ENCODE measurements at places on chromosomes 3 and 15.

GRCh38 chr3:143100451-143100850, 19.1 kb upstream of the CHST2 start:
- no peak for DNase-seq

GRCh38 chr3:143685491-143685890, 162.8 kb downstream of the SLC9A9 start:
- DNase-seq, result no peak

DNA sequence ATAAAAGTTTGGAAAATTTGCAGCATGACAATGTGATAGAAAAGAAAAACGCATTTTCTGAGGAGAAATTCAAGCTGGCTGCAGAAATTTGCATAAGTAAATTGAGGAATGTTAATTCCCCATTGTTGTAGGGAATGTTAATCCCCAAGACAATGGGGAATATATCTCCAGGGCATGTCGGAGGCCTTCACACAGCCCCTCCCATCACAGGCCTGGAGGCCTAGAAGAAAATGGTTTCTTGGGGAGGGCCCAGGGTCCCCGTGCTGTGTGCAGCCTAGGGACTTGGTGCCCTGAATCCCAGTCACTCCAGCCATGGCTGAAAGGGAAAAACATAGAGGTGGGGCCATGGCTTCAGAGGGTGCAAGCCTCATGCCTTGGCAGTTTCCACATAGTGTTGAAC, 101.1 kb downstream of the BOC start:
- DNase-seq, result no peak

DNA sequence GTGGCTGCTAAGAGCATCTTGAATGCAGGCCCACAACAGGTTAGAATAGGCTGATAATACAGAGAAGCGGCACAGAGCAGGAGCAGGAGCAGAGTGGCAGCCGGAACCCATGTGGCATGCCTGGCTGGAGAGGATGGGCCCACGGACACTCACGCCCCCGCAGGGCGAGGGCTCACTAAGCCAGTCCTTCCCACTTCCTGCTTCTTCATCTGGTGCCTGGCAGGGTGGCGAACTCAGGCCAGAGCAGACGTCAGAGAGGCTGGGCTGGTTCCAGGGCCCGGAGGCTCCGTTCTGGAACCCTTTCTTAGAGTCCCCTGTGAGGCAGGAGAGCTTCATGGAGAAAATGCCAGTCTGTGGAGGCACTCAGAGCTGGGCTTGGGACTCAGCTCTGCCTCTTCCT, 195.1 kb downstream of the NTRK3 start:
- no peak for DNase-seq

DNA sequence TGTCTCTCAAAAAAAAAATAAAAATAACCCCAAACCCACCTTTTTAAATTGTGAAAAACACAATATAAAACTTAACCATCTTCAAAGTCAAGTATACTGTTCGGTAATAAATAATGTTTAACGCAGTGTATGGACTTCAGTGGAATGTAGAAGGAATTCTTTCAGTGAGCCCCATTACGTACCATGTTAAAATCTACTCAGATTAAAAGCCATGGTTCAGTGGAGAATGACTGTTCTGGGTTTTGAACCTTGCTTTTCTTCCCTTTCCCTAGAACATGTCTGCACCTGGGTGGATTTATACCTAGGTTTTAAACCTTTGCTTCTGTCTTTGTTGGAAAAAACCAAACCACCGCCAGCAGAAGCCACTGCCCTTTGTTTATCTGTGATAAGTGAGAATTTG, 27.5 kb downstream of the DAG1 start:
- DNase-seq, result no peak

DNA sequence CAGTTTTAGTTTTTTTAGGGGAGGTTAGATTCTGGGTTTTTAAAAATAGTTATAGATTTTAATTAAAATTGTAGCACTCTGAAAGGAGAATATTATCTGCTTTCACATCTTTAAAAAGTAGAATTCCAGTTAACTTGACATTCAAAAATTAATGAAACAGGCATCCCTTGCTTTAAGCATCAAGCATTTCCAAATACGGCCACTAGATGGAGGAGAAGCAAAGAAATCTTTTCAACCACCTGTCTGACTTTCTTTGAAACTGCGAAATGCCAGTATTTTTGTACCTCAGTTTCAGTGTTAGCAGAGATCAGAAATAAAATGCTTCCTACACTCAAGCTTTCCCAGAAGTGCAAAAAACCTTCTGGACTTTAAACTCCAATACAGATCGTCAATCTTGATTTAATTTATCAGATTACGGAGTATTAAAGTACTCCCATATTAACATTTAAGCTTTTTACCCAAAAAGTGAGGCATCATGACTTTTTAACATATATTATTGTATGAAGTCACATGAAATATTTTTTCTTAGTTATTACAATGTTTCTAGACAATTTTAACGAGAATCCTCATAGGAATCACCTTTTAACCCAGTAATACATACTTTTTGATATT, 153.3 kb downstream of the P3H2 start:
- no peak for DNase-seq

DNA sequence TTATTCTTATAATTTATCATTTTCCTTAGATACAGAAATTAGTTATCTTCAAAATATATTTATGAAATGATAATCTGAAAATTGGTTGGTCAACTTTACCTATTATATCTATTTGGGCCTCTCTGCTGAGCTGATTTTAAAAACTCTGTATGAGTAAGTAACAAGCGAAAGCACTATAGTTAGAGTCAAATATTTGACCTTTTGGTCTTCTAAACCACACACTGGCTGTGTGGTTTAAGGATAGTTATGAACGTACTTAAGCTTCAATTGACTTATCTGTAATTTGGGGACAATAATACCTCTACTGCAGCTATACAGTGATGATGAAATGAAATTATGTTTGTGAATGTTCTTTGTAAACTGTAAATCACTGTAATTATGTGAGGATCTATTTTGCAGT, 763.9 kb upstream of the GRM7 start:
- DNase-seq, result no peak

DNA sequence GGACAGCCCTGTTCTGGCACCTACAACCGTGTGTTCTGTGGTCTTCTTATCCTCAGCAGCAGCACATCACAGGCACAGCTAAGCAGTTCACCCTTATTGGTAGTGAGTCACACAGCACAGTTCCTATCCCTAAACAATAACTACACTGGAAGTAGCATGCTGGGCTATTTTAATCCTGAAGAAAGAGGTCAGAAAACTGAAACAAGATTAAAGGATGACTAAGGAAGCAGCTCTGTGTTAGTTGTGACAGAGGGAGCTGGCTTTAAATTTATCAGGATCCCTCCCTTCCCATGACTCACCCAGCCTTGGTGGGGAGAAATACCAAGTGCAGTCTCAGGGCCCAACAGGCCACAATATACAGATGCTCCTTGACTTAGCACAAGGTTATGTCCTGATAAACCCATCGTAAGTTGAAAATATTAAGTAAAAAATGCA, 144.3 kb downstream of the ERC2 start:
- no peak for DNase-seq

GRCh38 chr3:105359098-105359762, 7.5 kb upstream of the ALCAM start:
- no peak for DNase-seq

DNA sequence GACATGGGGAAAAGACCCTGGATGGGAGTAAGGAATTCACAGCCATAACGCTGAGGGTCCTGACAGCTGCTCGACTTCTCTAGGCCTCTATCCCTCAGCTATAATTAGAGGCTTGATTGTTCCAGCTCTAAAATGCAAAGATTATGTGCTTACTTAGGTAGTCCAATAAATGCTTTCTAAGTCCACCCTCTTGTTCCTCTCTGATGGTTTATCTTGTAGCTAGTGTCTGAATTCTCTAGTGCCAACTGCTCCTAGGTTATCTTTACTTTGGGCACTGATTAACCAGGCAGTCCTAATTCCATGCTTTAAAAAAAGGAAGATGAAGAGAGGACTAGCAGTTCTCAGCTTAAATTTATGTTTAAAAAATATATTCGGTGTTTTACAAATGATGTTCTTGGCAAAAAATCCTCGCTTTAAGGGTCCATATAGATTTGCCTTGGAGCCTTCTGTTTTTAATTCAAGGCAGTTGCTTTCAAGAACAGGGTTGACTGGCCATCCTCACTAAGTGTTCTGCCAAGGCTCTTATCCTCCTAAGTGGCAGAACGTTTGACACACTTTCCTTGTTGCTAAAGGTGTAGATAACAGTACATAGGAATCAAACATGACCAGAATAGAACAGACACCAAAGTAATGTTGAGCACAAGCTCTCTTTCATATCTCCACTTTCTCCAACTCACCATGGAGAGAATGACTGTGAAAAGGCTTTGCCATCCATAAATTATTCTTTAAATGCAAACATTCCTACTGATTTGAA, 60.6 kb downstream of the THRB start:
- DNase-seq, result no peak

GRCh38 chr3:53570709-53571108, 76.3 kb downstream of the CACNA1D start:
- DNase-seq, result no peak

GRCh38 chr3:46325645-46326300, 28.1 kb upstream of the CCR2 start:
- no peak for DNase-seq

DNA sequence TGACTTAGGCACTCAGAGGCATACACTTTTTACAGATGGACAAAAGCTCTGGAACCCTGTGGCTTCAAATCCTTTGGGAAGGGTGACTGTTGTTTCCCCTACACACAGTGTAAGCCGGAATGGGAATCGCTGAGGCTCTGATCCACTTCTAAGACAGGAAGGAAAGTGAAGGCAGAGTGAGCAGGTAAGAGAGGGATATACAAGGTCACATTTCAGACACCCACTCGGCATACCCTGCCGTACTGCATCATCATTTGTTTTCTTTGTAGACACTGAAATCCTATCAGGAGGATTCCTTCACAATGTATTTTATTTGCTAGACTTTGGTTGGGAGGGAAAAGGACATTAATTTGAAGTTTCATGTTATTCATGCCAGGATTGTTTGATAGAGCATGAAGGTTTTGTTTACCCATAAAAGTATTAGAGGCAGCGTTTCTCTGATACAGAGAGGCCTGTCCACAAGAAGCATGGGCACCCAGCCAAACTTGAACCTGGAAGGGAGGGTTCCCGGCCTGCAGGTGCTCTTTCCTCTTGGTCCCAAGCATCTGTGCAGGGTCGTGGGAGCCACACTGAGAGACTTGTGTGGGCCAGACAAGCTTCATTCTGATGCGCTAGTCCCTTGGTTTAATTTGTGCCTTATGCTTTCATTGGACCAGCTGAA, 21.9 kb upstream of the POLR2M start:
- no peak for DNase-seq

- no peak for DNase-seq
These were observed 25.5 kb upstream of the SKOR1 start for GRCh38 chr15:67799801-67800205.

- DNase-seq, result no peak
These were observed 15.9 kb downstream of the CD200R1 start for GRCh38 chr3:112958811-112959560.

- no peak for DNase-seq
These were observed 23.2 kb downstream of the CCR9 start for GRCh38 chr3:45909542-45909941.

DNA sequence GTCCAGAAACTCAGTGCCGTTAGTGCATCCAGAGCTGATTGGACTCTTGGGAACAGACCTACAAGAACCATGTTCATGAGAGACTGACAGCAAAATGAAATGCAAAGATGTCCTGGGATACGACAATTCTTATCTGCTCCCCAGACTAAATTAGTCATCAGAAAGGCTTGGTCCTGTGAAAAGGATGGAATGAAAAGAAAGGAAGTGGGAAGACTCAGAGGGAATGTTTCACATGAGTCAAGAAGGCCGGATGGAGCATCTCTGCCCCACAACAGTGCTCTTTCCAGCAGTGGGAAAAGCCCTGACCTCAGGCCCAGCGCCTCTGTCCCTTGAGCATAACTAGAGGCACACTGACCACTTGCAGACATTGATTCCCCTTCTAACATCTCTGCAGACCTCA, 39.3 kb upstream of the UACA start:
- no peak for DNase-seq

GRCh38 chr3:6799264-6799915, 61.5 kb upstream of the GRM7 start:
- no peak for DNase-seq

- no peak for DNase-seq
These were observed 97.7 kb upstream of the CHRNA7 start for GRCh38 chr15:31932576-31932975.

- DNase-seq, result no peak
These were observed 40.1 kb upstream of the MUC13 start for GRCh38 chr3:124974691-124975090.

DNA sequence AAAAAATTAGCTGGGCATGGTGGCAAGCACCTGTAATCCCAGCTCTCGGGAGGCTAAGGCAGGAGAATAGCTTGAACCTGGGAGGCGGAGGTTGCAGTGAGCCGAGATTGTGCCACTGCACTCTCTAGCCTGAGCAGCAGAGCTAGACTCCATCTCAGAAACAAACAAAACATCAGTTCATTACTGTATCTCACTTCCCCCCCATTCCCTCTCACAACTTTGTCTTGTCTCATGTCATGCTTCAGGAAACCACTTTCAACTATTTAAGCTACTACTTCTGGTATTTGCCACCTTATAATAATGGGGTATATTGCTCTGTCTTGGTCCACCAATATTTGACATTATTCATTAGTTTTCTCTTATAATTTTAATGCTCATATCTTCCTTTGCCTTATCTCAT, 26.2 kb downstream of the PIK3CA start:
- no peak for DNase-seq

DNA sequence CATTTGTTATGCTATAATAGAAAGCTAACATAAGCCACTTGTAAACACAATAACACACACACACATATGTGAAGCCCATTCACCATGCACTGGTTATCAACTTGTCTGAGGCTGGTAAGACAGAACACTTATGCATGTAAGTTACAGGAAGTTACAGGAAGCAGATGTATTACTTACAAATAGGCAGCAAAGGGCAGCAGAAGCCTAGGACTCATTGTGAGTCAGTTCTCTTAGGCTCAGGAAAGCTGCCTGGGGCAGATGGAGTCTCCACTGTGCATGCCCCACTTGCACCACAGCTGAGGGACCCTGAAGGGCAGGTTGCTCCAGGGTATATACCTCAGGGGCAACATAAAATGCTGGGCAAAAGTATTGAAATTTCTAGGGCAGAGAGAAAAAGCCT, 748.8 kb upstream of the CCDC54 start:
- DNase-seq, result no peak
